NCI-H446 (cell line): ENCODE measurements at places on chromosomes 1 and 21.

DNA sequence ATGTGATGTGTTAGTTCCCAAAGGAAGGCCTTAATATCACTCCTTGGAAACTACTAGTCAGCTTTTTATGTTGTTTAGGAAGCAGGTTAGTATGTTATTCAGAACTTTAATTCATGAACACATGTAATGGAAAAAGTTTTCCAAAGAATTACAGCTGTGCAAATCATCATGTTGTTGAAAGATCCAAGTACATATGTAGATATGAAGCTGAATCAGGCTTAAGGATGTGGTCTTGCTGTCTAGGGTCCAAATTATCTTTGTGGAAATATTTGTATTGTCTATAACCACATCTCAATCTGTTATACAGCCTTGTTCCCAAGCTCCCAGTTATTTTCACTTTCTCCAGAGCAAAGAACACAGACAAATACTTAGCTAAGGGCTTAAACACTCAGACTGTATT, 231.6 kb downstream of the TPR start:
- DNase-seq = no peak

DNA sequence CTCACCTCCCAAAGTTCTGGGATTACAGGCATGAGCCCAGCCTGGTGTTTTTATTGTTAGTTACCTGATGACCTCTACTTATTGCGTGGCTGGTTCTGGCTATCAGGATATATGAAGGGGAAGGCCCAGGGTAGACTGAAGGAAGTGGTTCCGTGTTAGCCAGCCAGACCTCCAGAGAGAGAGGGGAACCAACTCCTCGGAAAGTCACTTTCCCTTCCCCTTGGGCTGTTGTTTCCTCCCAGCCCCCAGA, 2.5 kb upstream of the RCSD1 start:
- no peak for DNase-seq

DNA sequence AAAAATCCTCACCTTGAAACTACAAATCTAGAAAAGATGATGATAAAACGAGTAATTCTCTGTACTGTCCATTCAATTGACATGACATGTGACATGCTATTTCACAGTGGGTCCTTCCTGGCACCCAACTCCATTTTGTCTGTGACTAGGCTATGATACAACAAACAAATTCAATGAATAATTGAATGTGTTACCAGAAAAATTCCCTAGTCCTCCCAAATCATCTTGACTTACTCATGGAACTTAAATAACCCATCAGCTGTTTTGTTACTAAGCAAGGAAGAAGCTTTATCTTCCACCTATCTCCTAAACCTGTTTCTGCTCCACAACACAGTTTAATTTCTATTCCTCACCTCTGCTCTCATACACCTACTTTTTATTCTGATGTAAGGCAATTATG, 30.4 kb downstream of the B3GALNT2 start:
- no peak for DNase-seq

GRCh38 chr1:154856049-154856448, 14.0 kb downstream of the KCNN3 start:
- DNase-seq = peak; percentile 75

- no peak for DNase-seq
Observed at GRCh38 chr21:43716376-43717165, 2.4 kb upstream of the PDXK start.

- no peak for DNase-seq
Observed at GRCh38 chr1:195466639-195467038, 1141.6 kb downstream of the KCNT2 start.

DNA sequence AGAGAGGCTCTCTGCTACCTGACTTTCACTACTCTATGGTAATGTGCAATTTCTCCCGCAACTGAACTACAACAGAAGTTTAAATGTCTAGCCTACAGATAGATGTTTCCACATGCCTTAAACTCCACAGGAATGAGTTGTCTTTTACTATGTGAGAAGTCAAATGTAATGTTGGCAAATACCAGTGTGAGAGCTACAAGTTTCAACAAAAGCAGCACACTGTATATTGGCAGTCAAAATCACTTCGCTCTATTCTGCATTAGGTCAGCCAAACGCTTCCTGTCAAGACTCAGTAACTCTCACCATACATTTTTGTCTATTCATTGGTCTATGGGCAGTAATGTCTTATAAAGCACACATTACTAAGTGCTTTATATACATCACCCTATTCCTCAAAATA, 41.9 kb downstream of the LUZP1 start:
- no peak for DNase-seq

- no peak for DNase-seq
Observed at GRCh38 chr1:193927550-193927949, 741.1 kb upstream of the B3GALT2 start.

DNA sequence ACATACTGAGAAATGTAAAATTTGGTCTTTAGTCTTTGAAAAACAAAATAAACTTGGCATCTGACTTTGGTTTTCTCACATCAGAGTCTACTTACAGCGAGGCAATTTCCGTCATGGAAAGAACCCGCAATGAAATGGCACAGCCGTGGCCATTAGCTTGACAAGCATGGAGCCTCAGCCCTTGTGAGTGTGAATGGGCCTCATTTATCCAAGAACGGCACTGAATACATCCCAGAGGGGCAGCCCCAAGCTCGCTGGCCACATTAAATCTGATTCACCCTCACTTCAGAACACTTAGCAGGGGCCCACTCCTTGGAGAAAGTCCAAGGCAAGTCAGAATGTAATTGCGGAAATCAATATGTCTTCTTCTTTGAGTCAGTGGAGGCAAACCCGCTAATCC, 64.8 kb downstream of the ERG start:
- DNase-seq = no peak

GRCh38 chr1:42206164-42206563, 41.6 kb upstream of the GUCA2A start:
- no peak for DNase-seq

- DNase-seq = peak; percentile 94
Observed at GRCh38 chr1:242205622-242206489, 207.0 kb upstream of the MAP1LC3C start.

DNA sequence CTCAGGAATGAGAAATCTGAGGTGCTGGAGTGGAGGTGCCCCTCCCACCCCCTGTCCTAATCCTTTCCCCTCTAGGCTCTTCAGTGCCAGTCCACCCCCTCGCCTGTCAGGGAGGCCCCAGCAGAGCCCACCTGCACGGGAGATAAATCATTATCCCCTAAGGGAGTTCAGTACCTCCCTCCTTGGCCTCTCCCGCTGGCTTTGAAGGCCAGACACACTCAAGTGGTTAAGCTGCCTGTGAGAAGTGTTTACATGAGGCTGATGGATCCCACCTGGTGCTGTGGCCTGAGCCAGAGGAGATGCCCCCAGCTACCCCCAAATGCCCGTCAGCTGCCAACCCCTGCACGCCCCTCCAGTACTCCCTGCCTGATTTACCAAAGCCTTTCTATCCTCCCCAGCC, 3.7 kb downstream of the RSPO1 start:
- no peak for DNase-seq

DNA sequence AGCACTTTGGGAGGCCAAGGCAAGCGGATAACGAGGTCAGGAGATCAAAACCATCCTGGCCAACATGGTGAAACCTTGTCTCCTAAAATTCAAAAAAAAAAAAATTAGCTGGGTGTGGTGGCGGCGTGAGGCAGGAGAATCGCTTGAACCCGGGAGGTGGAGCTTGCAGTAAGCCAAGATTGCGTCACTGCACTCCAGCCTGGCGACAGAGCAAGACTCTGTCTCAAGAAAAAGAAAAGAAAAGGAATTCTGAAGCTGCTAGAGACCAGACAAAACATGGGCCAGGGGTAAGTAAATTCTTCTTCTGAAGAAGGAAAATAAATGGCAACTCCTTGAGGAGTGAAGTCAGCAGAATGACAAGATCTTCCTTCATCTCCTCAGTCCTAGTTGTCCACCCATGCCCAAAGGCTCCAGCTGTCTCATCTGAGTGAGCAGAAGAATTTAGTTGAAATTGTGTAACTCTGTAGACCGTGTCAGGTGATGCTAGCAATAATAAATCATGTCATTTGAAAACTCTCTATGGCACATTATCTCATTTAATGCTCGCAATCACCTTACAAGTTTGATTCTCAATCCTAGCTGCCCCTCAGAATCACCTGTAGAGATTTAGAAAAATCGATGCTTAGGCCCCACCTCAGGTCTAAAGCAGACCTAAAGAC, 14.3 kb downstream of the PDZK1 start:
- no peak for DNase-seq

GRCh38 chr1:94004924-94005323, 95.7 kb upstream of the GCLM start:
- no peak for DNase-seq

GRCh38 chr1:86416343-86416742, 7.6 kb upstream of the CLCA2 start:
- no peak for DNase-seq

- peak; percentile 39 for DNase-seq
Observed at GRCh38 chr1:108708691-108709660, 3.7 kb upstream of the FNDC7 start.

DNA sequence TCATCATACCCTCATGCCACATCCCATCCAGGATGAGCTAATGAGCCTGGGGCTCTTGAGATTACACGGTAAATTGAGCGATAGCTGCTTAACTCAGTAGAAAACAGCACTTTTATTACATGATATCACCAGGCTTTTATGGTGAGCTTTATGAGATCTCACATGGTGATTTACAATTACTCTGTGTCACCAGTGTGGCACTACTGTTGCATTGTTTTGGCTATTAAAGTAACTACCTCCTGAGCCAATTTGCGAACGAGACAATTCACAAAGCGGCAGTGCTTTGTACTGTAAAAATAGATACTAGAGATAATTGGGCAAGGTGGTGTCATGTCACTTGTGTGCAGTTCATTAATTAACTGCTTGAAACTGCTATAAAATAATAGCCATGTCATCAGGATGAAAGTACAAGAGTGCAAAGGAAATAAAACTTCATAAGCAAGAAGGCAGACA, 767.7 kb upstream of the ADGRL2 start:
- no peak for DNase-seq

DNA sequence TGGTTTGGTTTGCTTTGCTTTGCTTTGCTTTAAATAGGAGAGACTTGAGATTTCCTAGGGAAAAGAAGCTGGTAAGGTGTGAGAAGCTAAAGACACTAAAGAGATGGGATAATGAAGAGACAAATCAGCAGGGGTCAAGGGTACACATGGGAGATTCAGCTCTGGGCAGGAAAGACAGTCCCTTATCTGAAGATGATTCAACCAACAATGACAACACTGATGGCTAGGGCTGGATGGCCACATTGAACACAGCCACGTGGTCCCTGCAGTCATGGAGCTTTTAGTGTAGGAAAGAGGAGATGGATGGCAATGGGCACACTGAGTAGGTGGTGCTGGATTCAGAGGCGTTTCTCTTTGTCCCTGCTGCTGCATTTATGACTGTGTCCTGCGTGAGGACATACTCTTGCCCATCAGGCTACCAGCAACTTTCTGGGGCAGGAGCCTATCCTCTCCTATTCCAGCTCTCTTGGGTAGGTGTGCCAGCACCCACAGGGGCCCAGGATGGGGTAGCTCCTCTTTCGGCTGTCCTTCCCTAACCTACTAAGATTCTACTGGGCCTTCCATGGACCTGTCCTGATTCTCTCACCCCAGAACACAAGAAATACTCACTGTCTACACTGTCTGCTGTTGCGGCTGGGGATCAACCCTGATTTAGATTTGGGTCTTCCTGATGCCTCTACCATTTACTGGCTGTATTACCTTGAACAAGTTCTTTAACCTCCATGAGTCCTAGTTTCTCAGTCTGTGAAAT, 1.4 kb upstream of the SHISA4 start:
- DNase-seq = no peak

GRCh38 chr1:228112617-228113016, 3.5 kb upstream of the MRPL55 start:
- no peak for DNase-seq

GRCh38 chr1:168923521-168924136, 182.9 kb upstream of the ATP1B1 start:
- DNase-seq = no peak

DNA sequence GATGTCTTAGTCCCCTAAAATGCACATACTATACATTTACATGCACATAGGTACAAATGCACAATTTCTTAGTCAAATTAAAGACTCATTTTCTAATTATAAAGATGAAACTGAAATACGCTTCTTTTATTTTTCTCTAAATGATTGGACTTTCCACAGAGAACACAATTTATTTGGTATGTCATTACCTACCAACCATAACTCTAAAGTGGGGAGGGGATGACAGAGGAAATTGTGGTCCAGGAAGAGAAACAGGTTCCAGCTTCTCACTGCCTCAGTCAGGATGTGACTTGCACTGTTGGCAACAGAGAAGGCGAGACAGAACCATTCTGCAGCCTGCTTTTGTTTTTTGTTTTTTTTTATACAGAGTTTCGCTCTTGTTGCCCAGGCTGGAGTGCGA, 1189.2 kb downstream of the PLA2G4A start:
- DNase-seq = no peak

GRCh38 chr1:52032785-52033131, 852 bp downstream of the KTI12 start:
- no peak for DNase-seq

DNA sequence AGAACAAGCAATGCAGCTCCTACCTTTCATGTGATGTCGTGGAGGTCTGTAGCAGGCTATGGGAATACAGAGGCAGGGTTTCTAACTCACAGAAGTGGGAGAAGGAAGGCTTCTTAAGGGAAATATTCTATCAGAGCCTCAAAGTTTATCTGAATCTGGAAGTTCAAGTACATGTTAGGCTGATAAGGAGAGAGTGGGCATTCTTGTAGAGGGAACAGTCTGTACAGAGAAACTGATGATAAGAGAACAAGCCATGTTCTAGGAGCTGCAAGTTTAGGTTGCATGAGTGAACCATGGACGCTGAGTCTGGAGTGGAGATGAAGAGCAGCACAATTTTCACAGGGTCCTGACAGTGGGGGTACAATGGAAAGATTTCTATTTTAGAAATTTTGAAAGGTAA, 344.0 kb downstream of the CHRM3 start:
- DNase-seq = no peak

- peak; percentile 71 for DNase-seq
Observed at GRCh38 chr1:32817815-32818786, 648 bp downstream of the S100PBP start.

GRCh38 chr1:173405834-173406233, 71.3 kb upstream of the PRDX6 start:
- no peak for DNase-seq

- no peak for DNase-seq
Observed at GRCh38 chr1:17156108-17156507, 36.9 kb upstream of the PADI2 start.

GRCh38 chr1:34213956-34214355, 37.2 kb downstream of the C1orf94 start:
- DNase-seq = no peak

DNA sequence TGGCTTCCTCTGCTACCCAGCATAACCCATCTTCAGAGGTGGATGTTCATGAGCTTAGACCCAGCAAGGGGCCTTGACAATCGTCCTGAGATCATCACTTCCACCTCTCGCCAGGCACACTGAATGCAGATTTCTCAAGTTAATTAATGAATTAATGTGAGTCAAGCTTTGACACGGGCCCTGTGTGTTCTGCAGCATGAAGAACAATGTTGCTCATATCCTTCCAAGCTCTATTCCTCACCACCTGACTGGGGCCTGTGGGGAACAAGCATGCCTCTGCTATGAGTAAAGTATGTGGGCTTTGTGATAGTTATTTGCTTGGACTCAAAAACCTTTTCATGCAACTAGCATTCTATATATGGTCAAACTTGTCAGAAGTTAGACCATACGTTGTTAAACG, 122.0 kb downstream of the SEC16B start:
- DNase-seq = no peak

- no peak for DNase-seq
Observed at GRCh38 chr1:85850238-85850637, 142.0 kb upstream of the ZNHIT6 start.
